Heart right ventricle (tissue), 16 donors: ENCODE measurements at places on chromosomes 1 and 21. TPM values are rescaled to one million over a fixed set of nuclear protein-coding genes. Genes with fewer than 3 reads are reported as not detected.
A peak's percentile ranks its signal among the peaks of the same experiment; 100 is the strongest.

DNA sequence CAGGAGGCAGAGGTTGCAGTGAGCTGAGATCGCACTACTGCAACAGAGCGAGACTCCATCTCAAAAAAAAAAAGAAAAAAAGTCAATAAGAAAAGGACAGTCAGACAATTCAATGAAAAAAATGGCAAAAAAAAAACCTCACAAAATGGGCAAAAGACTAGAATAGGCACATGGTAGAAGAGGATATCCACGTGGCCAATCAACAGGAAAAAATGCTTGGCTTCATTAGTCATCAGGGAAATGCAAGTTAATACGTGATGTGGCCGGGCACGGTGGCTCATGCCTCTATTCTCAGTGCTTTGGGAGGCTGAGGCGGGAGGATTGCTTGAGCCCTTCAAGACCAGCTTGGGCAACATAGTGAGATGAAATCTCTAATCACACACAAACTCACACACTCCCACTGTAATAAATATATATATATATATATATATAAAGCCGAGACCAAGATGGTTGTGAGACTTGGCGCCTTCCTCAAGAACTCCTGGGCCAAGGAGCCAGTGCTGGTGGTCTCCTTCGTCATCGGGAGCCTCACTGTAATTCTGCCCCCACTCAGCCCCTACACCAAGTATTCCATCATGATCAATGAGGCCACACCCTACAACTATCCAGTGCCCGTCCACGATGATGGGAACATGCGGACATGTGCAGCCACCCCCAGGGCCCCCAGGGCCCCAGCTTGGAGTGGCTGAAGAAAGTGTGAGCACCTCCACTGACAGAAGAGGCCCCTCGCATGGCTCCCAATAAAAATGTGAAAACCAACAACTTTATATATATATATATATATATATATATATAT is 22.9 kb upstream of the LEFTY2 start:
- no peak overlapping the region for H3K27ac ChIP-seq
- DNase-seq: no peak
- no peaks in the 10 kb centered on the region for H3K36me3 ChIP-seq
- no peak overlapping the region for H3K4me3 ChIP-seq

RHD gene
- total RNA-seq: not detected

DLGAP3 gene
- total RNA-seq: not detected

GRCh38 chr1:116571215-116571919 is 541 bp upstream of the CD58 start:
- H3K27me3 ChIP-seq: no peaks in the 10 kb centered on the region
- peaks cover 76% of the 10 kb centered on the region for H3K4me1 ChIP-seq
- no peaks in the 10 kb centered on the region for H3K36me3 ChIP-seq

- peak overlapping the region; percentile 72 for H3K27ac ChIP-seq
- no peak for DNase-seq
- H3K27me3 ChIP-seq: no peaks in the 10 kb centered on the region
- no peak overlapping the region for H3K4me3 ChIP-seq
- peaks cover 46% of the 10 kb centered on the region for H3K36me3 ChIP-seq
These were observed 36.7 kb downstream of the ATP1A1 start for GRCh38 chr1:116409751-116410191.

S100A7A gene
- not detected for total RNA-seq

FOXO6 gene
- 0.30 TPM for total RNA-seq

TTC39A gene
- 14.5 TPM for total RNA-seq

- peak overlapping the region; percentile 67 for H3K27ac ChIP-seq
- H3K27me3 ChIP-seq: no peaks in the 10 kb centered on the region
- no peak overlapping the region for H3K4me3 ChIP-seq
- H3K36me3 ChIP-seq: no peaks in the 10 kb centered on the region
These were observed 26.8 kb downstream of the EIF4G3 start for GRCh38 chr1:21149855-21150432.

GRCh38 chr1:42504535-42505128 is 41.5 kb downstream of the CCDC30 start:
- peaks cover 13% of the 10 kb centered on the region for H3K36me3 ChIP-seq
- H3K27me3 ChIP-seq: no peaks in the 10 kb centered on the region
- no peaks in the 10 kb centered on the region for H3K4me1 ChIP-seq
- DNase-seq: no peak
- H3K27ac ChIP-seq: no peak overlapping the region

DNA sequence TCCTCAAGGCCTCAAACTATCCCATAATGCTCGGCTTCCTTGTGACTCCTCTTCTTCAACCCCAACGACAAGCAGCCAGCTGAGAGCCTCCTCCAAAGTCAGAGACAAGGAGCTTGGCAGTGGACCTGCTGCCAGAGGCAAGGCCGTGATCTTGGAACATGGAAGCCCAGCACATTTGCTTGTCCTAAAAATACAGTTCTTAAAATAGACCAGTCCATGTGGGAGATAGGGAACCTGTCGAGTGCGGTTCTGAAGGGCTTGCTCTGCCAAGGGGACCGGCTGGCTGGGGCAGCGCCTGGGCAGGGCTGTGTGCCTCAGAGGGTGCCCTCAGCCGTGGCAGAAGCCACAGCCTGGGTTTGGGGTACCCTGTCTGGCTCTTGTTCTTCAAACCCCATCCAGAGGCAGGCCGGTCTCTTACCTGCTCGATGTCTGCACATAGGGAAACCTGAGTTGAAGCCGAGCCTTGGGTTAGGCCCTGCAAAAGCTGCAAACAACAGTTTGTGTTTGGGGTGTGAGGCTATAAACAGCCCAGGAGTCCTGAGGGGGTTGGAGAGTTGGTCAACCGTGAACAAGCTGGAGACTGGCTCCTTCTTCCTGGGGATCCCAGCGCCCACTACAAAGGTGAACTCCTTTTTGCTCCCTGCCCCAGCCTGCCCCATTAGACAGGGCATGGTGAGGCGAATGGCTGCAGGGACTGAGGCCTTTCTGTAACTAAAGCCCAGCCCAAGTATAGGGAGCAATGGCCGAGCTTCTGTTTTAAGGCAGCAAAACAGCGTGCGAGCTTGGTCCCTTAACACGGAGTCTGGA is 228.8 kb downstream of the CAMTA1 start:
- peaks cover 5% of the 10 kb centered on the region for H3K4me1 ChIP-seq
- no peaks in the 10 kb centered on the region for H3K36me3 ChIP-seq
- no peaks in the 10 kb centered on the region for H3K27me3 ChIP-seq
- DNase-seq: peak; percentile 62
- H3K4me3 ChIP-seq: no peak overlapping the region

DNA sequence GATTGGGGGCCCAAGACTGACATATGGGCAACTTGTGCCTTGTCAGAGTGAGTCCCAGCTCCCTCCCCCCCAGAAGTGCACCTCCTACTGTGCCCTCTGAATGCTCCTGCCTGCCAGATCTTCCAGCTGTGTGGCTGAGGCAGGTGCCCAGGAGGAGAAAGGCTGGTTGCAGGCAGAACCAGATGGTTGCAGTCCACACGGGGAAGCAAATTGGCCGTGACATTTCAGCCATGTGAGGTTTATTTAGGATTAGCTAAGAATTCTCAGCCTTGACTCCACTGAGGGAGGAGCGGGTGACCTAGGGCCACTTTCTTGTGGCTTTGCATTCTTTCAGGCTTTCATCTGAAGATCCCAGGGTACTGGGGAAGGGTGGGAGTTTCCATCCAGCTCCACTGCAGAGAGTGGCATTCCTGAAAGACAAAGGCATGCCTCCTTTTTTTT is 33.8 kb downstream of the PEX14 start:
- H3K27me3 ChIP-seq: no peaks in the 10 kb centered on the region
- H3K4me1 ChIP-seq: peaks cover 27% of the 10 kb centered on the region
- H3K36me3 ChIP-seq: no peaks in the 10 kb centered on the region
- no peak overlapping the region for H3K27ac ChIP-seq
- no peak for DNase-seq

- H3K27ac ChIP-seq: no peak overlapping the region
- H3K4me1 ChIP-seq: peaks cover 3% of the 10 kb centered on the region
- H3K4me3 ChIP-seq: no peak overlapping the region
- H3K36me3 ChIP-seq: no peaks in the 10 kb centered on the region
- no peaks in the 10 kb centered on the region for H3K27me3 ChIP-seq
These were observed 4.8 kb upstream of the ATP1A1 start for GRCh38 chr1:116368241-116368640.

COG2 gene
- 29.2 TPM for total RNA-seq

PTPRC gene
- 2.4 TPM for total RNA-seq
